CD14-positive monocyte (primary cell): ENCODE measurements at places on chromosomes 7 and 10.

DNA sequence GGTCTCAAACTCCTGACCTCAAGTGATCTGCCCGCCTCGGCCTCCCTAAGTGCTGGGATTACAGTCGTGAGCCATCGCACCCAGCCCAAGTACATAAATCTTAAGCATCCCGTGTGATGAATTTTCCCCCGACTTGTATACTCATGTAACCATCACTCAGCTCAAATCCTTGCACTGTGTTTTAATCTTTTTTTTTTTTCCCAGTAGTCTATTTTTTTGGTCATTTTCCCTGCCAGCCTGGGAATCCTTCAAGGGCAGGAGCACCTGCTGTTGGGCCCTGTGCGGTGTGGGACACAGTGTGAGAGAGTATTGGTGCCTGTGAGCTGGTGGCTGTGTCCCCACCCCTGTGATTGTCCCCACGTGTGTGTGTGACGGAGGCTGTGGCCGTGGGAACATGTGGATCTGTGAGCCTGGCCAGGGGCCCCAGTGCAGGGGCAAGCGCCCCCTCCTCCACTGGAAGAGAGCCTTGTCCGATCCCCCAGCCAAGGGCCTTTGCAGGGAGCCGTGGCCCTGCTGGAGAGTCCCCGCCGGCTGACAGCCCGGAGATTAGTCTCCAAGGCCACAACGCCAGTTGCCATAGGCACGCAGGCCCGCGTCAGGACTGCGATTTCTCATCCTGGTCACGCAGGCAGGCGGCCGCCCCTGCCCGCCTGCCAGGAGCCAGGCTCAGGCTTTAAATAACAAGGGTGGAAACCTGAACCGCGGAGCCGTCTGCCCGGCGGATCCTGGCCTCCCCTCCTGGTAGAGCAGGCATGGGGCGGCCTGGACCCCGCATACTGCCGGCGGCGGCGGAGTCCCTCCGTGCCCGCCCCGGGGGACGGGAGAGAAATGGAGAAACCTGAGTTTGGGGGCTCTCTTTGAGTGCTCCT, 26.5 kb downstream of the GTF2IRD1 start:
- peaks cover 30% of the 10 kb centered on the region for H3K4me1 ChIP-seq
- H3K27ac ChIP-seq: no peak overlapping the region
- no peaks in the 10 kb centered on the region for H3K36me3 ChIP-seq
- peaks cover 25% of the 10 kb centered on the region for H3K27me3 ChIP-seq
- H3K4me3 ChIP-seq: peak overlapping the region; percentile 10
- DNase-seq: peak; percentile 83

- H3K27ac ChIP-seq: no peak overlapping the region
- H3K27me3 ChIP-seq: no peaks in the 10 kb centered on the region
- no peak for DNase-seq
- no peaks in the 10 kb centered on the region for H3K36me3 ChIP-seq
Observed at GRCh38 chr10:86168256-86168655, 198.3 kb downstream of the GRID1 start.

- peaks cover 36% of the 10 kb centered on the region for H3K4me1 ChIP-seq
- H3K36me3 ChIP-seq: no peaks in the 10 kb centered on the region
- H3K27ac ChIP-seq: no peak overlapping the region
- H3K4me3 ChIP-seq: no peak overlapping the region
- no peaks in the 10 kb centered on the region for H3K27me3 ChIP-seq
Observed at GRCh38 chr10:62454687-62455397, 80.7 kb downstream of the ZNF365 start.

- H3K4me1 ChIP-seq: no peaks in the 10 kb centered on the region
- H3K36me3 ChIP-seq: no peaks in the 10 kb centered on the region
- H3K27me3 ChIP-seq: no peaks in the 10 kb centered on the region
- DNase-seq: no peak
- no peak overlapping the region for H3K4me3 ChIP-seq
Observed at GRCh38 chr10:126738001-126738400, 67.5 kb upstream of the C10orf90 start.

- peak within 1 kb of the TSS; percentile 77 for H3K4me3 ChIP-seq
- no peaks in the 10 kb centered on the region for H3K27me3 ChIP-seq
- DNase-seq: peak; percentile 70
- no peaks in the 10 kb centered on the region for H3K36me3 ChIP-seq
- H3K4me1 ChIP-seq: peaks cover 56% of the 10 kb centered on the region
Observed at GRCh38 chr10:95756041-95756761, at the start of gene ENTPD1. TSS of gene ENTPD1 (plus strand) at chr10:95756163. CDS start at chr10:95756240, 77 bp downstream.

GRCh38 chr10:108689891-108690290, 1233.4 kb downstream of the XPNPEP1 start:
- H3K36me3 ChIP-seq: no peaks in the 10 kb centered on the region
- no peak overlapping the region for H3K27ac ChIP-seq
- no peak for DNase-seq
- no peaks in the 10 kb centered on the region for H3K27me3 ChIP-seq
- H3K4me3 ChIP-seq: no peak overlapping the region

DNA sequence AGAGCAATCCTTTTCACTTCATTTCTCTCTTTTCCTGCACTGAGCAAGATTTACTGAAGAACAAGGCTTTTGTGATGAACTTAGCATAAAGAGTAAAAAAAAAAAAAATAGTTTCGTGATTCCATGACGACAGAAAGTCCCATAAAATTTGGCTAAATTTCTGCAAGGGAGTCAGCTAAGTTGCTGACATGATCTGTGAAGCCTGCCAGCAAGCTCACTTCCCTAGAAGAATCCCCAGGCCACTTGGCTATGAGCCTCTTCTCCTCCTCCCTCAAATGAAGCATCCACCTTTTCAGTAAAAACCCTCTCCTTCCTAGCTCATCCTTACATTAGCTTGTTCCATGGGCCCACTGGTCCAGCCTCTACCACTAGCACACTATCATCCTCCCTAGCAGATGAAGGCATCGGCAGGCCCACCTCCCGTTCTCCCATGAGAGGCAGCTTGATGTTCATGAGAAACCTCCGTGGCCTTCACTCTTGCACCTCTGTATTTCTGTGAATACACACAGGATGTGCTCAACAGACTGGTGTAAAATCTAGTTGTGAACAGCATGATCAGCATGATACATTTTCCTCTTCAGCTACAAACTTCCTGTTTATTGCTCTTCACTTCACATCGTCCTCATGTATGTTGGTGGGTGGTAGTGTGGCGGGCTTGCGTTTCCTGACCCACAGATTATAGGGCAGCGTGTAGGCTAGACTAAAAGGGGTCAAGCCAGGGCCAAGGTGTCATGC, 30.9 kb downstream of the GIMAP8 start:
- DNase-seq: peak; percentile 15
- H3K27ac ChIP-seq: peak overlapping the region; percentile 58
- H3K4me1 ChIP-seq: peaks cover 91% of the 10 kb centered on the region

GRCh38 chr7:94710256-94710655, 54.3 kb upstream of the SGCE start:
- H3K4me1 ChIP-seq: no peaks in the 10 kb centered on the region
- H3K36me3 ChIP-seq: no peaks in the 10 kb centered on the region
- no peaks in the 10 kb centered on the region for H3K27me3 ChIP-seq
- H3K4me3 ChIP-seq: no peak overlapping the region
- H3K27ac ChIP-seq: no peak overlapping the region

GRCh38 chr10:68192113-68192512, 39.8 kb downstream of the ATOH7 start:
- H3K27me3 ChIP-seq: no peaks in the 10 kb centered on the region
- no peaks in the 10 kb centered on the region for H3K36me3 ChIP-seq
- no peak overlapping the region for H3K4me3 ChIP-seq
- no peak overlapping the region for H3K27ac ChIP-seq
- DNase-seq: no peak

GRCh38 chr7:47218378-47219176, 363.3 kb downstream of the TNS3 start:
- no peaks in the 10 kb centered on the region for H3K36me3 ChIP-seq
- no peak overlapping the region for H3K27ac ChIP-seq
- H3K4me3 ChIP-seq: no peak overlapping the region
- no peaks in the 10 kb centered on the region for H3K27me3 ChIP-seq

- no peaks in the 10 kb centered on the region for H3K36me3 ChIP-seq
- no peak overlapping the region for H3K27ac ChIP-seq
- DNase-seq: no peak
Observed at GRCh38 chr10:114761205-114762193, 60.1 kb upstream of the FHIP2A start.

DNA sequence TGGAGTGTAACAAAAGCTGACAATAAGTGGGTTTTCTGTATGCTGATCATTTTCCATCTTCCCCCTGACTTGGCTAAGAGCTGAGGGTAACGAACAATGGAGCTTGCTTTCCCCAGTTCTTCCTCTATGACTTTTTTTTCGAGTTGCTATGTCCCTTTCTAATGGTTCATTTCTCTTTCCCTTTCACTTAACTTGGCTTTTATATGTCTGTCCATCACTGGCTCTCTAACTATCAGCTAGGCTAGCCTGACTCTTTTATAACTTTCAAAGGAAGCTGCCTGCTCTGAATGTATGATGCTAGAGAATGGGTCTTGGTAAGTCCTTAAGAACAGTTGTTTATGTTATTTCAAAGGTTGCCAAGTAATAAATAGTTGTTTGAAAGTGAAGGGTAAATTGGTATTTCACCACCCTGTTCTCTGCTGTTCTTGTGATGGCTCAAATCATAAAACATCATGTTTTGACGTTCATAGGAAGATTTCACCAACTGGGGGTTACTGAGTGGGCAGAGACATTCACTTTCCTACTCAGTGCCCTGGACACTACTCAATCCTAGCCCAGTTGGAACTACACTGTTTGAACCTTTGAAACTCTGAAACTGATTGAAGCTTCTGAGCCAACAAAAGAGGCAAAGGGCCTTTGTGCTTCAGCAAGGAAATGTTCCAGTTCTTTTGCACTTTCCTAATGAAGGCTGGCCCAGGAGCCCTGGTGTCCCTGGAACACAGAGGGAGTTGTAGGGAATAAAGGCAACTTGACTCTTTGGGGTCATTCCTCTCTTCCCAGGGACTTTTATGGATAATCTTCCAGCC, 85.4 kb upstream of the PHYHIPL start:
- DNase-seq: no peak
- H3K36me3 ChIP-seq: no peaks in the 10 kb centered on the region
- H3K4me1 ChIP-seq: no peaks in the 10 kb centered on the region
- no peak overlapping the region for H3K4me3 ChIP-seq

DNA sequence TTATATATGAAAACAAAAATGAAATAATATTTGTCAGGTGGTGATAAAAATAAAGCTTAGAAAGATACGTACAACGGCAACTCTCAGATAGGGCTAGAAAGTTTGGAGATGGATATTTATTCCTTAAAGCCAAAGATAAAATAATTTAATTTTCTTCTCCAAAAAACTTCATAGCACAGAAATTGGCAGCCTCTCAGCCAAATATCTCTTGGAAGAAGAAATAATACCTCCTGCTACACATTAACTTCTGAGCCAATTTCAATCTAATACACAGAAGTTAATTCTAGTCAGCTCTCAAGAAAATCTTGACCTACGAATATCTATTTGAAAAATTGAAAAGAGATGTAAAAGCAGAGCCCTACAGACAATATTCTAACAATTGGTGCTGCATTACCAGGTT, 122.4 kb downstream of the TES start:
- H3K27me3 ChIP-seq: no peaks in the 10 kb centered on the region
- H3K27ac ChIP-seq: no peak overlapping the region
- H3K4me1 ChIP-seq: no peaks in the 10 kb centered on the region

GRCh38 chr10:36177071-36177470, 535.0 kb upstream of the FZD8 start:
- H3K4me1 ChIP-seq: no peaks in the 10 kb centered on the region
- no peak overlapping the region for H3K27ac ChIP-seq
- H3K4me3 ChIP-seq: no peak overlapping the region
- no peak for DNase-seq
- H3K36me3 ChIP-seq: no peaks in the 10 kb centered on the region
- no peaks in the 10 kb centered on the region for H3K27me3 ChIP-seq

GRCh38 chr10:52757773-52758172, 14.8 kb downstream of the MBL2 start:
- H3K4me3 ChIP-seq: no peak overlapping the region
- no peak for DNase-seq
- no peak overlapping the region for H3K27ac ChIP-seq
- H3K36me3 ChIP-seq: no peaks in the 10 kb centered on the region
- H3K4me1 ChIP-seq: peaks cover 39% of the 10 kb centered on the region

DNA sequence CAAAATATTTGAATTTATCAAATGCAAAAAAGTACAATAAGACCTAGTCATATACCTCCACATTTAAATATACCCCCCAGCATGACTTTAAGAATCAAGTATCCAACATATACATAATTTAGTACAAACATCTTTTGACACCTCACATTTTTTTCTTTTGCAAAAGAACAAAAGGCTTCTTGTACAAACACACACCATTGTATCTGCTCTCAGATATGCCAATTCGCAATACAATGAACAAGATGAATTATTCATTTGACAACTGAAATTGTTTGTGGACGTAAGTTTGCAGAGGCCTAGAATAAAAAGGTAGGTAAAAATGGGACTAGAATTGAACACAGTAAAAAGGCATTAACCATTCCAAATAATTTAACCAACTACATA, 154.4 kb downstream of the CACNA2D1 start:
- H3K4me3 ChIP-seq: no peak overlapping the region
- no peaks in the 10 kb centered on the region for H3K4me1 ChIP-seq
- H3K27me3 ChIP-seq: no peaks in the 10 kb centered on the region
- DNase-seq: no peak
- H3K36me3 ChIP-seq: no peaks in the 10 kb centered on the region

GRCh38 chr10:49738616-49739360, 23.3 kb downstream of the OGDHL start:
- H3K36me3 ChIP-seq: no peaks in the 10 kb centered on the region
- H3K4me1 ChIP-seq: no peaks in the 10 kb centered on the region
- H3K27me3 ChIP-seq: no peaks in the 10 kb centered on the region
- no peak for DNase-seq
- no peak overlapping the region for H3K4me3 ChIP-seq

DNA sequence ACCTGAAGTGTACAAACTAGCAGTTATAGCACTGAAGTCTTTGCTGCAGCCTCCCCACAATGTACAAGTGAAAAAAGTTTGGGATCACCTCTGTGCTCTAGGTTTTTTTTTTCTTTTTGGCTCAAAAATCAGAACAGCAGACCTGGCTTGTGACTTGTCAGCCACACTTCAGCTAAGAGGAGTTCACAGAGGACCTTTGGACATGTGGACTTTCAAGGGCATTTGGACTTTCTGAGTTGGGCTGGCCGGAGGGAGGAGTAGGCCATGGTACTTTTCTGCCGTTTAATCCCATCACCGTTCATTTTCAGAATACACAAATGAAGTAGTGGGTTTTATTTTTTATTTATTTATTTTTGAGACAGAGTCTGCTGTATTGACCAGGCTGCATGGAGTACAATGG, 21.9 kb upstream of the ACSL5 start:
- no peaks in the 10 kb centered on the region for H3K27me3 ChIP-seq
- no peaks in the 10 kb centered on the region for H3K36me3 ChIP-seq
- H3K4me1 ChIP-seq: no peaks in the 10 kb centered on the region
- no peak for DNase-seq
- H3K27ac ChIP-seq: no peak overlapping the region
